ENCODE measurements at places on chromosomes 3 and 15. TPM values are rescaled to one million over a fixed set of nuclear protein-coding genes. Genes with fewer than 3 reads are reported as not detected.

GRCh38 chr3:39531665-39532064 lies 64.2 kb downstream of the MOBP start:
- DNase-seq, result no peak

DNA sequence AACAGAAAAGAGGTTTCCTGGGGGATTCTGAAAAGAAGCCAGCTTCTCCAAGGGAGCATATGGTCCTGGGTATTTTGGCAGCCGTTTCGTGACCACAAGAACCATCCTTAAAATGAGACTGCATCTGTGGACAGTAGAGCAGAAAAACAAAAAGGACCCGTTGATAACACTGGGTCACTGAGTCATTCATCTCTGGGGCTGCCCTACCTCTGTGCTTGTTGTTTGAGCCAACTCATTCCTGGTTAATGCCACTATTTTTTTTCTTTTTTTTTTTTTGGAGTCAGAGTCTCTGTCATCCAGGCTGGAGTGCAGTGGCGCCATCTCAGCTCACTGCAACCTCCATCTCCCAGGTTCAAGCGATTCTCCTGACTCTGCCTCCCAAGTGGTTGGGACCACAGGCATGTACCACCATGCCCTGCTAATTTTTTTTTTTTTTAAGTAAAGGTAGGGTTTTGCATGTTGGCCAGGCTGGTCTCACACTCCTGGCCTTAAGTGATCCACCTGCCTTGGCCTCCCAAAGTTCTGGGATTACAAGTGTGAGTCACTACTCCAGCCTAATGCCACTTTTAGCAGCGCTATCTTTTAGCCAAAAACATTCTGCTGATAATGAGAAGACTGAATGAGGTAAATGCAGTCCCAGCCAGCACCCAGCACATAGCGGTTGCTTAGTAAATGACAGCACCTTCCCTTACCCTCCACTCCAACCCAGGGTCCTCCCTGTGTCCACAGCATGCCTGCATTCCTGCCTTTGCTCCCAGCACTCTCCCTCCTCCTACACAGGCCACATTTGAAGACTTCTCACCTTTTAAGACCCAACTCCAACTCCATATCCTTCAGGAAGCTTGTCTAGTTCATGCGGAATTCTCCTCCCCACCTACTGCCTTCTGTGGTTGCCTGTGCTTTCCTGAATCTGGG lies 9.1 kb upstream of the ISL2 start:
- no peak for DNase-seq

DNA sequence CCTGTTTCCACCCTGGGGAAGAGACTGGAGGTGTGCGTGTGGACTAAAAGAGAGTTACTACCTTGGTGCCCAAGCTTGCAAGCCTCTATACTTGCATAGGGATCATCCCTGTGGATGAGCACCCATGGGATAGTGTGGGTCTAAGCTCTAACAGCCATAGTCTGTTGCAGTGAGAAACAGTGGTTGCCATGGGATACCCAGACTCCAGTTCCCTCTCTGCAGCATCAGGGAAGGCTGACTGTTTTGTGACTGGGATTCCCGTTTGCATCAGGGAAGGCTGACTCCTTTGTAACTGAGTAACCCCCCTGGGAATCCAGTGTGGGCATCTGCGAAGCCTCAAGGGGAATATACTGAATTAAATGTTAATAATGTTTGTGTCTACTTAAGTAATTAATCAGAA lies 196.1 kb downstream of the ZNF621 start:
- DNase-seq, result no peak

- DNase-seq, result peak; percentile 19
Measured at GRCh38 chr3:28940530-28940929, 340.3 kb upstream of the RBMS3 start.

The ZNF148 gene
- 36.2 TPM for total RNA-seq

DNA sequence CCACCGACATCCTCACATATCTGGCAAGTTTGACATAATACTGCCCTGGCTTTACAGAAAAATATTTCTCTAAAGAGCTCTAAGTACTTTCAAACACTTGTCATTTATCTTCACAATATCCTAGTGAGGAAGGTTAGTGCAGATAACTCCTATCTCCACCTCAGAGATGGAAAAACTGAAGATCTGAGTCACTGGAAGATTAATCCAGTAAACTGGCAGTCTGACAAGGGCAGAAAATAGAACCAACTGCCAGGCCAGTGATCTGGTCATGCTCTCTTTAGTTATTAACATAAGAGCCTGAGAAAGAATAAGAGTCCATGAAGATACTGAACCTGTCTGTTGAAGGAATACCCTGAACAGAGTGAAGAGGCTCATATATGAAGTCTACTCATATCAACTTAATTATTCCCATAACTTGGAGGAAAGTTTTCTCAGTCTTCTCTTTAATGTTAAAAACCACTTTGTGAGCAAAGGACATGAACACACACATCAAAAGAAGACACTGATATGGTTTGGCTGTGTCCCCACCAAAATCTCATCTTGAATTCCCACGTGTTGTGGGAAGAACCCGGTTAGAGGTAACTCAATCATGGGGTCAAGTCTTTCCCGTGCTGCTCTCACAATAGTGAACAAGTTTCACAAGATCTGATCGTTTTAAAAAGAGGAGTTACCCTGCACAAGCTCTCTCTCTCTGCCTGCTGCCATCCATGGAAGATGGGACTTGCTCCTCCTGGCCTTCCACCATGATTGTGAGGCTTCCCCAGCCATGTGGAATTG lies 61.4 kb downstream of the GOLIM4 start:
- DNase-seq, result peak; percentile 65

All from tongue (tissue), 3 donors.